ENCODE measurements at places on chromosomes 2 and 18.

DNA sequence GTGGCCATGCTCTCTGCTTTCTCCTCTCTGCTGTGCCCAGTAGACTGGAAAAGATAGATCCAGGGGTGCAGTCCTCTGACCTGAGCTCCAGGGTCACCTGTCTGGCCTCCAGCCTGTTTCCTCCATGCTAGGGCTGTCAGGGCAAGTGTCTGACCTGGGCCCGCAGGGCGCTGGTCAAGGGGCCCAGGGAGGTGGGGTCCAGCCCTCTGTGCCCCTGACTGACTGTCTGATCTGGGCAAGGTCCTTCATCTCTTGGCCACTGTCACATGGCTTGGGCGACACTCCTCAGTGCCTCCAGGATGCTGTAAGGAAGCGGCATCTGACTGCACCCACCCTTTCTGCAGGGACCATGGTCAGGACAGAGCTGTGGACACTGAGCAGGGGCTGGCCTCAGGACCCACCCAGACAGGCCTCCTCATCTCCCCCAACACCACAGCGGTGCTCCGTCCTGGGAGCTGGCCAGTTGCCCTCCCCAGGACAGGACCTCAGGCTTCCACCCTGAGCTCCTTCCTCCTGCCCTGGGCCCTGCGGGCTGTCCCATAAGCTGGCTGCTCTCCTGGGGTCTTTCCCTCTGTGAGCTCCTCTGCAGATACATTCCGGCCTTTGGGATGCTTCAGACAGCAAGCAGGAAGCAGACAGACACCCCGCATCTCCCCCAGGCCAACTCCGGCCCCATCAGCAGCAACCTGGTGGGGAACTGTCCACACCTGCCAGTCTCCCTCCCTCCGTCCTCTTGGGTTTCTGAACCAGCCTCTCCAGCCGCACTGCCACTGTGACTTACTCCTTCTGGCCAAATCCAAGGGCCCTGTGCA lies 21.2 kb upstream of the ALPI start:
- no peak for DNase-seq

- no peak for DNase-seq
These were observed 385.2 kb downstream of the ARHGAP15 start for GRCh38 chr2:143514413-143514812.

- DNase-seq = no peak
These were observed 421.6 kb downstream of the SOX11 start for GRCh38 chr2:6113786-6114185.

DNA sequence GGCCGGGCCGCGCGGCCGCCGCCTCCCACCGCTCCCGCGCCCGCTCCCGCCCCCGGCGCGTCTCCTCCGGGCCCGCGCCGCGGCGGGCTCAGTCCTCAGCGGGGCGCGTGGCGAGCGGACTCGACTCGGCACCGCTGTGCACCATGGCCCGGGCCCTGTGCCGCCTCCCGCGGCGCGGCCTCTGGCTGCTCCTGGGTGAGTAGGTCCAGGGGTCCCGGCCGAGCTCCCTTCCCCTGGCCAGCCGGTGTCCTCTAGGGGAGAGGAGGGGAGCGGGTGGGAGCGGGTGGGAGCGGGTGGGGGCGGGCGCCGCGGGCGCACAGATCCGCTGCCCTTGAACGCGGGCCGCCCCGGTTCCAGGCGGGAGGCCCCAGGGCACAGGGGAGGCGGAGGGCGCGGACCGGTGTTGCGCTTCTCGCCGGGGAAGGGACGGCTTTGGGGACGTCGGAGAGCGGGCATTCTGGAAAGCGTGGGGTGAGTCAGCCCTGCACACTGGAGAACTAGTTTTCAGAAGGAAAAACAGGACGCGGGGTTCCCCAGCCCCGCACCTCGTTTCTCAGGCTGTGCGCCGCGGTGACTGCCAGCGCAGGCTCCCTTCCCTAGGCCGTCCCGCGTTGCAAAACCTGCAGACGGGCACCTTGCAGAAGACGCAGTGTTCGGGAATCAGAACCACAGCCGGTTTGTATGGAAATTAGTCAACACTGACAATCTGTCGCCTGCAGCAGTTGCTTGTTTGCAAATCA lies at the start of gene RAMP1:
Gene RAMP1, plus strand, starts transcription at position 91 of the 740 bp plus-strand sequence. Its CDS starts 53 bp downstream, at position 144.
- no peak for DNase-seq

DNA sequence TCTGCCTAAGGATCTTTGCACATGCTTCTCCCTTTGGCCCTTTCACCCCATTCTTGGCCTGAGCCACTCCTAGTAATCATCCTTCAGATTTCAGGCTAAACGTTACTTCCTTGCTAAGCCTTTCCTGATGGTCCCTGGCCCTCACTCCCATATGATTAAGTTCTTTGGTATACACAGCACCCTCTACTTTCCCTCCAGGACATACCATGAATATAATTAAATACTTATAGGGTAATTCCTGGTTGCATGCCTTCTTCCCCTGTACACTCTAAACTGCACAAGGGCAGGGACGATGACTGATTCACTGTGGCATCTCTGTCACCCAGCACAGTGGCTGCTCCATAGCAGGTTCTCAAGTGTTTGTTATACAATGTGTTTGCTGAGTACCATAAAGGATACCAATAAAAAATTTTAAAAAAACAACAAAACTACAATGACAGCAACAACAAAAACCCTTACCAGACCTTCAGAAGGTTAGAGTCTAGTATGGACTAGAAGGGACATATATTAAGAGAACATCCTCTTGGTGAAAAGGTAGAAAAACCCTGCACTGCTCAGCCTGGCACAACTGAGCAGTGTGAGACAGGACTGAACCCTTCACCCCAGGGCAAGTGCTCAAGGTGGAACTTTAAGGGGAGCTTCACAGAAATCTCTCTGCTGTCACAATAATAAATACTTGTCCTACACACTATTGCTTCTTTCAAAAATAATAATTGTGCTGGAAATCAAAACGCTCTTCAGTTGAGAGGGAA lies 76.2 kb downstream of the AAK1 start:
- no peak for DNase-seq

DNA sequence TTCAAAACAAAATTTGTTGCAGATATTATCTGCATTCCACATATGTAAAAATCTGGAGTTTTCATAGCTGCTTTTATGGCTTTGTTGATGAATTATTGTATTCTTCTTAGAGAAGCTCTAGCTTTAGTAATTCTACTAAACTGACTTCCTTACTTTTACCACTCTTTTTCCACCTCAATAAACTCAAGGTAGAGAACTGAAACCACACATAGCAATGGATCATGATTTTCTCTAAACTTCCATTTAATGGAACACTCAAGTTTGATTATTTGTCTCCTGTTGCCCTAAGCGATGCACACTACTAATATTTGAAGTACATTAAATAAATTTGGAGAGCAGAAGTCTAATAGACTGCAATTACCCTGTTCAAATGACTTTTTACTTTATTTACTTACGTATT lies 192.0 kb downstream of the NBAS start:
- no peak for DNase-seq

GRCh38 chr2:28063492-28063962 lies 173.0 kb downstream of the BABAM2 start:
- DNase-seq = no peak

DNA sequence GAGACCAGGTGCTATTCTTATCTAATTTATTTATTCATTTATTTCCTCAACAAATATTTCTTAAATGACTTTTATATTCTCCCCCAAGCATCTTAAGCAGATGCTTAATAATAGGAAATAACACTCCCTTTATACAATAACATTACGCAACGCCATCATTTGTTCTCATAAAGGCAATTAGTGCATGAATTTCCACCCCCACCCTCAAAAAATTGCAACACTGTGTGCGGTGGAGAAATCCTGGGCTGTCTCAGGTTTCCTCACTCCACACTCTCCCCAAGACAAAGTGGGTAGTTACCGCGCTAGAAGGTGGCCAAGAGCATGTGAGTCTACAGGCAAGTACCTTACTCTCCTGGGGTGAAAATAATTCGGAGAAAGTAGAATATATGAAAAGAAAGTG lies 37.0 kb upstream of the CTDP1 start:
- no peak for DNase-seq

DNA sequence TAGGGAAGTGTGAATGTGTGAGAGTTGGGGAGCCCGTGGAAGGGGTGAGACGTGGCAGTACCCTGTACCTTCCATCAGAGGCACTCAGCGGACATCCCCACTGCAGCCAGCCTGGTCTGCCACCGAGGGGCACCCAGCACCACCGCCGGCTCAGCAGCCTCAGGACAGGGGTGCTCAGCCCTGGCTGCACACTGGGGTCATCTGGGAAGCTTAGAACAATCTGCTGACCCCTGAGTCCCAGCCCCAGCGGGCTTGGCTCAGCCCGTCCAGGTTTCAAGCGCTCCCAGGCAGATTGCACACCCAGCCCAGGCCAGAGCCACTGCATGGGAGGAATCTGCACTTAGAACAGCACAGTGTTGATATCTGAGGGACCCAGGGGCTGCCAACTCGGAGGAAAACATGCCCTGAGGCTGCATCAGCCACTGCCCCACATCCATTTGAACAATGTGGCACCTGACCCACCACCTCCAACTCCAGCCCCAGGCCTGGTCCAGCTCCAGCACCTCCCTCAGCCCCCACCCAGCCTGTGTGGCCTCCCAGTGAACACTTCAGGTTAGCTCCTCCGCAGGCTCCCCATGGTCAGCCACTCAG lies 147.1 kb upstream of the OTOS start:
- DNase-seq = no peak

DNA sequence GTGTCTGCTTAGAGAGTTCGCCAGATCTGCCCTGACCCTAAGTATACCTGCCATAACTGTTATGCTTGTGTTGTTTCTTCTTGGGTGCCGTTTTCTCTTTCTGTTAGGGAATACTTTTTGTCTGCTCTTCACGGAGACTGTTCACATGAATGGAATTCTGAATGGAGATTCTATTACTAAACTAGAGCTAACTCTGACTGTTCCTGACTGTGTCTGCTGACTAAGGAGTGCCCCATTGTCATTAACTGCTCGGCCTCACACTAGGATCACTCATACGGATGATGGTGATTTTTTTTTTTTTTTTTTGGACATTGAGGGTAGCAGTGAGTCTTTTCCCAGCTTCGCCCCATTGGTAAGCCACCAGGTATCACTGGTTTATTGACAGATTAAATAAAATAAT lies 104.8 kb upstream of the SLC8A1 start:
- DNase-seq = no peak

DNA sequence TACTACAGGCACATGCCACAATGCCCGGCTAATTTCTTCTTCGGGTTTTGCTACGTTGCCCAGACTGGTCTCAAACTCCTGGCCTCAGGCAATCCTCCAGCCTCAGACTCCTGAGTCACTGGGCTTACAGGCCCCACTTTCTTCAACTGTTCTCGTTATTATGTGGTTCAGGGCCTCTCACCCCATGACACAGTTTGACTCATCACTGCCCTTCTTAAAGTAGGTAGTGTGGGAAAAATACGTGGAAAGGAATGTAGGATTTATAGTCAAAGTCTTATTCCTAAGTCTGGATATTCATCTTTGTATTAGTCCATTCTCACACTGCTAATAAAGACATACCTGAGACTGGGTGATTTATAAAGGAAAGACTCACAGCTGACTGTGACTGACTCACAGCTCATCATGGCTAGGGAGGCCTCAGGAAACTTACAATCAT lies 19.4 kb downstream of the CENPA start:
- no peak for DNase-seq

All from GDM1 (cell line).